CMK (cell line): ENCODE measurements at places on chromosomes 2 and 18.

DNA sequence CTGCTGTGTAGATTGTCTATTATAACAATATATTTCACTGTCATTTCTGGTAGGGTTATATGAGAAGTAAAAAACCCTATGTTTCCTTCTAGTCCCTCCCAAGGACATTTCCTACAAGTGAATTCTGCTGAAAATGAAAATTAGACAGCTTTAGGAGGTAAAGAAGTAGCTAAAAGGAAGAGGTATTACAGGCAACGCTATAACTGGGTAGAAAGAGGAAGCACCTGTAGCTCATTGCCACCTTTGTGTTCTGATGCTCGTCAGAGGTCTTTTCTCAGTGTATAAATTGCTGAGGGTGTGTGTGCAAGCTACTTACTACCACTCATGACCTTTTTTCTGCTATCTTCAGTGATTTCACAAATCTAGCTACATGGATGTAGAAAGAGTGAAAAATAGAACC, 1.4 kb downstream of the DNAJC10 start:
- DNase-seq = no peak

GRCh38 chr2:39521876-39522517, 84.9 kb upstream of the MAP4K3 start:
- DNase-seq = no peak

DNA sequence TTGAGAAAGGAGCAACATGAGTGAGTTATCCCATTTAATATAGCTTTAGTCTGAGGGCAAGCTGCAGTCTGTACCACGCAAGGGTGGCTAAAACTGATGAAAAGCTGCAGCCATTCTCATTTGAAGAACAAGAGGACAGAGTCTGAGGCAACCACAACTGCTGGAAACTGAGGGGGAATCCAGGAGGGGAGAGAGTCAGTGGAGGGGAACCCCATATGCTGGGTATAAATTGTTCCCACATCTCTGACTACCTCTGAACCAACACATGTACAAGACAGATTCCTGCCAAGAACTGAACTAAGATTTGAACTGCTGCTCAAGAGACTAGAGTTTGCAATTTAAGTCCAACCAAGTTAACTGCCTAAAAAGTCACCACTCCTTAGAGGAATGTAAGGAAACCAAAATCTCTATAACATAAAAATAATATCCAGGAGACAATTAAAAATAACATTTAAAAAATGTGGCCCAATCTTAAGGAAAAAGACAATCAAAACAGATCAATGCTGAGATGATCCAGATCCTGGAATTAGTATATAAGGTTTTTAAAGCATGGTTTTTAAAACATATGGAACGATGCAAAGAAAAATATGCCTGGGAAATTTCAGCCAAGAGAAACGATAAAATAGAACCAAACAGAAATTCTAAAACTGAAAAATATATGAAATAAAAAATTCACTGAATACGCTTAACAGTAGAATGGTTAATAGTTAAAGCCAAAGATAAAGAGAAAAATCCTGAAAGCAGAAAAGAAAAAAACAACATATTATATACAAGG, 11.2 kb downstream of the CWC22 start:
- no peak for DNase-seq

GRCh38 chr18:78165525-78165924, 814.1 kb upstream of the SALL3 start:
- DNase-seq = no peak

DNA sequence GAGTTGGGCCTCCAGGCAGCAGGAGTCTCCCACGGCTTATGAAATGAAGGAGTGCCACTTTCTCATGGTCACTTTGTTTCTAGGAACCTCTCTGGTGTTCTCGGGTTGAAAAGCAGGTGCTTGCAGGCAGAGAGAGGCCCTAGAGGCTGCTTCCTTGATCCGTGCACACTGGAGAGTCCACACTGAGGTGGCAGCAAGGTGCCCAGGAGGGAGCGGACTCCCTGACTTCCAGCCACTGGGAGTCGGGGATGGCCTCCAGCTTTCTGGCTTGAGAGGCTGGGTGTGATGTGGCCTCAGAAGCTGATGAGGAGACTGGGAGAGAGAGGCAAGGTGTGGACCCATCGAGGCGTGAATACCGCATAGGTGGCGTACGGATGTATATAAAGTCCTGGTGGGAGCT, 221.8 kb downstream of the AGAP1 start:
- no peak for DNase-seq

- DNase-seq = no peak
Measured at GRCh38 chr18:39781565-39781964, 2173.5 kb upstream of the PIK3C3 start.

DNA sequence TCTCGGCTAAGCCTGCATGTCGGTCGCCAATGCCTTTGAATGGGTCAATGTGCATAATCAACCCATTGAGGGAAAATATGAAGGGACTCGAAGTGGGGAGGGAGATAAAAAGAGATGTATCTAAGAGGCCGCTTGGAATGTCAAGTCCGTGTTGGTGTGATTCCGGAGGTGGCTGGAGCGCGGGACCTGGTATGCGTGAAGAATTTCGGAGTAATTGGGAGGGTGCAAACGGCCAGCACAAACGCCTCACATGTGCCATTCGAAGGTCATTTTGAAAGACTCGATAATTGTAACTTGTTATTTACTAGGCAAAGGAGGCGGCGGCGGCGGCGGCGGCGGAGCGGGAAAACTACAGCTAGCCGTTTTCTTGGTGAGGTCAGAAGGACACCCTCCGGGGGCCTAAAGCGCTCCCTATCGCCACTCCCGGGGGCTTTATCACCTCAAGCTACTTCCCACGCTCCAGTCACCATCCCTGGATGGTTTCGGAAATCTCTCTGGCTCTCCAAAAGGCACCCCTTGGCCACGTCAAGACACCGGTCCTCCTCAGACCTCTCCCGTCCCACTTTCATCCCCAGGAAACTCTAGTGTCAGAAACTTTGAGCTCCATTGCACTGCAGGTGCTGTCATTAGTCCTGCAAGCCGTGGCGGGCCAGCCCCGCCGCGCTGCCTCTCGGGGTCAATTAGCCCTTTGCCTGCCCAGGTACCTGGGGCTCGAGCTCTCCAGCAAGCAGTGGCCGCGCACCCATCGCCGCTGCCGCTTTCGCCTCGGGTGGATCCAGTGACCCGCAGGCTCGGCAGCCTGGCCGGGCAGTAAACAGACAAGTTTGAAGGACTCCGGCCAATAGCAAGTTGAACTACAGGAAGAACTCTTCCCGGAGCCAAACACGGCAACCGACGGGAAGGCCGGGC, 1.5 kb downstream of the ERBB4 start:
- no peak for DNase-seq

- no peak for DNase-seq
Measured at GRCh38 chr2:219444566-219445091, 10.0 kb downstream of the SPEG start.

DNA sequence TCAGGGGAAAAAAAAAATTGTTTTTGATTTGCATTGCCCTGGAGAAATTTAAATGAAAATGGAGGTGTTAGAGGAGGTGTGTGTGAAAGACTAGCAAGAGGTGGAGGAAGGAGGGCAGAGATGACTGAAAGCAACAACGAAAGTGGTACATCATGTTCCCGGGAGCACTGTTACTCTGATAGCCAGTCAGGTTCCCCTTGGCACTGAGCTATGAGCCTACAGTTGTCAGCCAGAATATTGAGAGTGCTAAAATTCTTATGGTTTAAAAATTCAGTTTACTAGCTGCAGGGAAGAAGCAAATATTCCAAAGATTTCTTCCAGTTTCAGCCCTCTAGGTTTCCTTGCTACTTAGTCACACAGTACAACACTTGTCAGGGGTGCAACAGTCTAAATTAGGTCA, 366.7 kb upstream of the DLGAP1 start:
- no peak for DNase-seq

DNA sequence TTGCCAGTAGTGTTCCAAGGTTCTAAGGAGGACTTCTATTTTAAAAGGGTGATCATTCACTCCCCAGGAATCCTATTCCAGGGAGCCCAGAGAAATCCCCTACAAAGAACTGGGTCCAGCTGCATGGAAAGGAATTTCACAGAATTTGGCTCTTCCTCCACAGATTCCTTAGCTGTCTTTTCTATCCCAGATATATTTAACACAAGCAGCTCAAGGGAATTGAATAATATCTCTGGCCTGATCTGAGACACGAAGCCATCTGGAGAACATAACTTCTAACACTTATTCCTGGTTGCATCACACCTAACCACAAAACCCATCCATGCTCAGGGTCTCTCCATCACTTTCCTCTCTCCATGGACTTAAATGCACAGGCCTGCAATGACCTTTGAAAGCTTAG, 306.7 kb upstream of the ACVR2A start:
- no peak for DNase-seq

DNA sequence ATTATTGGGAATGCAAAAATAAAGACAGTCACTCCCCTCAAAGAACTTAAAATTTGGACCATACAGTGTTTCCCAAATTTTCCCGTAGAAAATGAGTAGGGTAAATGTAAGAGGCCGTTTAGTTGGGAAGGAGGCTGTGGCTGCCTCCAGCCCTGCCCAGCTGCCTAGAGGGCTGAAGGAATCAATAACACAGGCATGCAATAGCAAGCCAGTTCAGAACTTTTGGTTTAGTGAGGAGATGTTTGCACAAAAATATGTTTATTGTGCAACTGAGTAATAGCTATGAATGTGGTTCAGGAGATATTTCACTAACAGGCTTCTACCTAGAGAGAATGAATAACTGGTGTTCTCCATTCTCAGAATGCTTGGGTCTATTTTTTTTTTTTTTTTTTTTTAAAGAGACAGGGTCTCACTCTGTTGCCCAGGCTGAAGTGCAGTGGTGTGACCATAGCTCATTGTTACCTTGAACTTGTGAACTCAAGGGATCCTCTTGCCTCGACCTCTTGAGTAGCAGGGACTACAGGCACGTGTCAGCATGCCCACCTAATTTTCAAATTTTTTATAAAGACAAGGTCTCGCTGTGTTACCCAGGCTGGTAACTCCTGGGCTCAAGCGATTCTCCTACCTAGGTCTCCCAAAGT, 23.6 kb downstream of the UGP2 start:
- DNase-seq = no peak

DNA sequence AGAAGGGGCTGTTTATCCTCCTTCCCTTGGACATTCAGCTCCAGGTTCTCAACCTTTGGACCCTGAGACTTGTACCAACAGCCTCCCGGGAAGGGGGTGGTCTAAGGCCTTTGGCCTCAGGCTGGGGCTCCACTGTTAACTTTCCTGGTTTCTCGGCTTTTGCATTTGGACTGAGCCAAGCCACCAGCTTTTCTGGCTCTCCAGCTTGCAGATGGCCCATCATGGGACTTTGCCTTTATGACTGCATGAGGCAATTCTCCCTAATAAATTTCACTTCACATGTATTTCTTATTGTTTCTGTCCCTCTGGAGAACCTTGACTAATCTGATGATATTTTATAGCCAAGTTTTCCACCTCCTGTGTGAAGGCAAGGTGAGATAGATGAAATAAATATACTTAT, 180.8 kb downstream of the PPP1R1C start:
- DNase-seq = no peak

- peak; percentile 77 for DNase-seq
Measured at GRCh38 chr2:217928324-217929181, 74.2 kb downstream of the TNS1 start.

GRCh38 chr2:164187121-164187520, 434.2 kb downstream of the GRB14 start:
- no peak for DNase-seq

DNA sequence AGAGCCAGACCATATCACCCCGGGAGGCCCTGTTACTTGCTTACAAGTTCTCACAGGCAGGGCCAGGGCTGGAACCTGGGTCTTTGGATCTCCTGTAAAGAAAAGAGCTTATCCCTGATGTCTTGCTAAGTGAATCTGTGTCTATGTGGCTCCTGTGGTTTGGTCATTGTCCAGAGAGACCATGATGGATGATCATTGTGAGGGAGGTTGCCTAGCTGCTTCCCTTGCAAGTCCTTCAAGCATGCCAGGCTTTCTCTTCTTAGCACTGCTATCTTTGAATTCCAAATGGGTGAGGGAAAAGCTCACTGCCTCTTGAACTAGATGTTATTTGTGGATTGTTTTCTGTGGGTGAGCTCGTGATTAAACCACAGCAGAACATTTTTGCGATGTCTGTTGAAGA, 151.6 kb downstream of the FSHR start:
- DNase-seq = no peak

DNA sequence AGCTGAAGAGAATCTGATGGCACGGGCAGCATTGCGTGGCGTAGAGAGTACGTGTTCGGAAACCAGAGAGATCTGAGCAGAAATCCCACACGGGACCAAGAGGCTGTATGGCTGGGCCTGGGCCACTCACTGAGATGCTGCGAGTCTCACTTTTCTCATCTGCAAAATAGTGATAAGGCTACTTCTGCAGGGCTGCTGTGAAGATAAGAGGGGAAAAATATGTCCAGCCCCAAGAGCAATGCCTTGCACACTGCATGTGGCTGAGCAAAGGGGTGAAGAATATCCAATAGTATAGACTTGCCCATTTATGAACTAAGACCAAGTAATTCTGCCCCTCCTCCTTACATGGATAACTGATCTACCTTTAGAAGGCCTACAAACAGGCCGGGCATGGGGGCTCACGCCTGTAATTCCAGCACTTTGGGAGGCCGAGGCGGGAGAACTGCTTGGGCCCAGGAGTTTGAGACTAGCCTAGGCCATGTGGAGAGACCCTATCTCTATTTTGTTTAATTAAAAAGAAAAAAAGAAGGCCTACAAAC, 3.1 kb downstream of the FECH start:
- DNase-seq = peak; percentile 82

DNA sequence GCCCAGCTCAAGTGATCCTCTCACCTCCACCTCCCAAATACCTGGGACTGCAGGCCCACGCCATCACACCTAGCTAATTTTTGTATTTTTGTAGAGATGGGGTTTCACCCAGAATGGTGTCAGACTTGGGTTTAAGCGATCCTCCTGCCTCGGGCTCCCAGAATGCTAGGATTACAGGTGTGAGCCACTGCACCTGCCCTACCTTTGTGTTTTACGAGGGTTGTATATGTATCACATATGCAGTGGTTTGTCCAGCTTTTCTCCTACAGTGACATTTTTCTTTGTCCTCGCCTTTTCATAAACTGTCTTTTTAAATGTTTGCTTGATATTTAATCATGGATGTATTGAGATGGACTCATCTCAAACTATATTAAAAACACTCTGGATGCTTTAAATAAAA, 38.5 kb downstream of the AGAP1 start:
- no peak for DNase-seq

DNA sequence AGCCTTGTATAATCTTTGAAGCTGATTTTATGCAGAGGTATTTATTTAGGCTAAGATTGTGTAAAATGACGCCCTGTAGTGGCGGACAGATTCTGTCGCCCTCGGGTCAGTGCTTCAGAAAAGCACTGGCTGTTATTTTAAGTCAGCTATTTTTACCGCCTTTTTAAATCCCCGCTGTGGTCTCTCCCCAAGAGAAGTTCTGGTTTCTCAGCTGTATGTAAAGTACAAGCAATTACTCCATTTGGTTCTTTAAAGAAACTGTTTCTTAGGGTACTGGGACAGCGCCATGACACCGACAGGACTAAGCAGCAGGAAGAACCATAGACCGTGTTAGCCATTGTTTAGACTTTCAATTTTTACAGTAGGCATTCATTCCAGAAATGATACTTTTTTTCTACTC, 65.0 kb downstream of the UGGT1 start:
- no peak for DNase-seq

GRCh38 chr18:37514953-37515352, 50.6 kb downstream of the CELF4 start:
- DNase-seq = no peak

- DNase-seq = no peak
Measured at GRCh38 chr2:207258263-207258991, 92.7 kb upstream of the KLF7 start.

- no peak for DNase-seq
Measured at GRCh38 chr2:233140077-233140585, 80.0 kb downstream of the INPP5D start.

GRCh38 chr2:47509250-47509649, 106.3 kb downstream of the MSH2 start:
- no peak for DNase-seq
